ENCODE measurements at places on chromosomes 2 and 18.

- peak; percentile 66 for DNase-seq
These were observed 231.8 kb upstream of the SPOPL start for GRCh38 chr2:138269765-138270164.

DNA sequence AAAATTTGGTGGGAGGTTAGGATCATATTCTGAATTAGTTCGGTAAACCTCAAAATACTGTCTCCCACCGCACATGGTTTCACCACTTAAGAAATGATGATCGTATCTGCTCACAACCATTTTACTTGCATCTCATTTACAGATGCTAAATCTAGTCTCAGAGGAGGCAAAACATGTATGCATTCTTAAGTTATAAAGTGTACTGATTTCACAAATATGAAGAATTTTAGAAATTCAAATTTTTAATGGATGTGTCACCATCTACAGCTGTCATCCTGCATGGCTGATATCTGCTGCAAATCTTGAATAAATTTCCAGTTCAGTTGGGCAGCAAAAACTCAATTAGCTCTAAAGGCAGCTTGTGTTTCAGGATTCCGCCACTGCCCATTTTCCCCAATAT is 243.3 kb upstream of the KCNJ3 start:
- peak; percentile 41 for DNase-seq

- no peak for DNase-seq
These were observed 134.6 kb downstream of the TMEM131 start for GRCh38 chr2:97861177-97861576.

GRCh38 chr2:47687856-47688255 is 95.1 kb upstream of the MSH6 start:
- DNase-seq = no peak

GRCh38 chr2:2192091-2192955 is 138.8 kb downstream of the MYT1L start:
- DNase-seq = no peak

- peak; percentile 45 for DNase-seq
These were observed 96.3 kb downstream of the NOL4 start for GRCh38 chr18:34128436-34128835.

- DNase-seq = peak; percentile 15
These were observed 84.3 kb upstream of the SESTD1 start for GRCh38 chr2:179348906-179349305.

GRCh38 chr2:236517251-236518031 is 52.2 kb upstream of the ACKR3 start:
- no peak for DNase-seq

GRCh38 chr18:74897971-74898657 is 300.4 kb downstream of the ZNF407 start:
- DNase-seq = peak; percentile 51

DNA sequence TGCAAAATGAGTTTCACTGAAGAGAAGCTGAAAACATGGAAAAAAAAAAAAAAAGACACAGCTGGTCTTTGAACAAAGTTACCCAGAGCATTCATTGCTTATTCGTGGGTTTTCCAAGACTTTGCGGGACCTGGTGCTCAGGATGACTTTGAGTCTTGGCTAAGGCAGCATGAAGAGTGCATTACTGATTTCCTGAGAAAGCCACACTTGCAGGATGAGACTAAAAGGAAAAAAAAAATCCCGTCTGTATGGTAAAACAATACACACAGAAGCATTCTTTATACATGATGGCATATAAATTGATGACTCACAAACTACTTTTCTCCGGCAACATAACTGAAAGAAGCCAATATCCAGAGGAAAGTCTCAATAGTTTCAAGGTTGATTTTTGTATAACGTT is 195.4 kb downstream of the SPP2 start:
- DNase-seq = peak; percentile 88

DNA sequence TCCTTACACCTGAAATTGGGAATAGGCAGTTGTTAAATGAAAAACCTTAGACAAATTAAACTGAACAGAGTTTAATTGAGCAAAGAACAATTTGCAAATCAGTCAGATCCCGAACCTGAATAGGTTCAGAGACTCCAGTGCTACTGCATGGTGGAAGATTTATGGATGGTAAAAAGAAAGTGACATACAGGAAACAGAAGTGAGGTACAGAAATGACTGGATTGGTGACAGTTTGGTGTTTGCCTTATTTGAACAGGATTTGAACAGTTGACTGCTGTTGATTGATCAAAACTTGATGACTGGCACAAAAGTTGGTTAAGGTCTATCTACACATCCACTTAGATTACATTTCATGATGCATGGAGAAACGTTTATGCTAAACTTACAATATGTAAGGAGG is 248.8 kb downstream of the HNMT start:
- DNase-seq = no peak

GRCh38 chr18:37561986-37562385 is 3.6 kb downstream of the CELF4 start:
- DNase-seq = no peak

DNA sequence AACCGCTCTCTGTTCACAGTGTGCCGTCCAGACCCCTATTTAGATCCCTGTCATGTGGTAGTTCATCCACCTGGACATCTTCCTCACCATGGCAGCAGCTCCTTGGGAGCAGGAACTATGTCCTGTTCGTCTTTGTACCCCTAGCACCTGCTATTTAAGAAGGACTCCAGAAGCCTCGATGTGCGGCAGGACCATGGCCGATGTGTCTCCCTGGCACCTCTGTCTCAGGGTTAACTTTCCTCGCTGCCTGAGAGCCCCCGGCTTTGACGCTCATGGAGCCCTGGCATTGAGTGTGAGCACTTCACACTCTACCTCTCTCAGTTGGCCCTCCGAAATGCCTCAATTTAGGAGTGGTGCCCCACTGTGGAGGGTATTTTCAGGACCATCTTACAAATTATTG is 152.0 kb downstream of the FAM210A start:
- DNase-seq = no peak

DNA sequence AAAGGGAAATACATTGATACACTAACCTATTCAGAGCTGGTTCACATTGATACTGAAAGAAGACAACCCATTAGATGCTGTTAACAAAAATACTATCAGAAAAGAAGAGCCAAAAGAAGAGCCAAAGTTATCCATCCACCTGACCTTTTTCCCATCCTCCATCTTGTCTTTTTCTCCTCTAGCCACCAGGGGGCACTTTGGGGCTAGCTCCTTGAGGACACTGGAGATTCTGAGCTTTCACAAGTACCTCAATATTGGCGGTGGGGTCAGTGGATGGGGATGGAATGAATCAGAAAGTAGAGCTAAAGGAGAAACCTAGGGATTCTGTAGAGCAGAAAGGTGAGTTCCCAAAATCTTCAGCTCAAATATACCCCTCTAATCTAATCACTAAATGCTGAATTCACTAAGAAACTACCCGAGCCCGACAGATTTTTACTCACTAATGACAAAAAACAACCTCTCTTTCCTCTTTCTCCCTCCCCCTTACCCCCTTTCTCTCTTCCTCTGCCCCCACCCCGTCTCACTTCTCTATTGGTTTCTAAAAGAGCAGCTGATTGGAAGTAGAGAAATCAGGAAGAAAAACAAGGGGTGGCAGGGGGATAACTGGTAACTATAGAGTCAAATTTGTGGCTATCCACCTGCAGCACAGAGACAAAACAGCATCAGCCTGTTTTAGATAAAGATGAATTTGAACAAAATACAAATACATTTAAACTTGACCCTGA is 203.3 kb downstream of the TCF4 start:
- DNase-seq = peak; percentile 48

DNA sequence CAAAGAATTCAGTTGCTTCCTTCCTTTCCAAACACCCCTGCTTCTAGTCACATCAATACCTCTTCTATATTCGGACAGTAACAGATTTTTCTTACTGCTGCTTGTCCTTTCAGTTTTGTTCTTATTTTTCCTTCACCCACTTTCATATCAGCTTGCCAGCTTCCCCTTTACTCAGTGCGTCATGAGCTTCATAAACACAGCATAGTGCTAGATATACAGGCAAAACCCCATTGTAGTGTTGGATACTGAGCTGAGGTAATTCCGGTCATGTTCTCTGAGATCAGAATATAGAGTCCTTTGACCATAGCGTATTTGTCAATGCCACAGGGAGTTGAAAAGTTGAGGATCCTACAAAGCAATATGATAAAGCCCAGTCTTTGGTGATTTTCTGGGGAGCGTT is 2.4 kb downstream of the FARP2 start:
- no peak for DNase-seq

DNA sequence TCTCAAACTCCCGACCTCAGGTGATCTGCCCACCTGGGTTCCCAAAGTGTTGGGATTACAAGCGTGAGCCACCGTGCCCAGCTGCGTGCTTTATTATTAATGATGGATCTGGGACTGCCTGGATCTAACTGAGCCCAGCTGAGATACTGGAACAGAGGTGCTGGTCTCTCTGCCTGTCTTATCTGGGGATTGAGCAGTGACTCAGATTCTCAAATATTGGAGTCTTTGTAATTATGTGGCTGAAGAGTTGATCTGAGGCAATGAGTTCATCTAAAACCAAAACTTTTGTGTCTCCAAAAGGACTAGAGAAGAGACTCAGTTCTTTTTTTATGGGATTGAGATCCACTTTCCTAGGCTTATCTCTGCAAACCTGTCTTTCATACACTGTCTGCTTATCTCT is 16.3 kb downstream of the PLEKHB2 start:
- DNase-seq = peak; percentile 5

DNA sequence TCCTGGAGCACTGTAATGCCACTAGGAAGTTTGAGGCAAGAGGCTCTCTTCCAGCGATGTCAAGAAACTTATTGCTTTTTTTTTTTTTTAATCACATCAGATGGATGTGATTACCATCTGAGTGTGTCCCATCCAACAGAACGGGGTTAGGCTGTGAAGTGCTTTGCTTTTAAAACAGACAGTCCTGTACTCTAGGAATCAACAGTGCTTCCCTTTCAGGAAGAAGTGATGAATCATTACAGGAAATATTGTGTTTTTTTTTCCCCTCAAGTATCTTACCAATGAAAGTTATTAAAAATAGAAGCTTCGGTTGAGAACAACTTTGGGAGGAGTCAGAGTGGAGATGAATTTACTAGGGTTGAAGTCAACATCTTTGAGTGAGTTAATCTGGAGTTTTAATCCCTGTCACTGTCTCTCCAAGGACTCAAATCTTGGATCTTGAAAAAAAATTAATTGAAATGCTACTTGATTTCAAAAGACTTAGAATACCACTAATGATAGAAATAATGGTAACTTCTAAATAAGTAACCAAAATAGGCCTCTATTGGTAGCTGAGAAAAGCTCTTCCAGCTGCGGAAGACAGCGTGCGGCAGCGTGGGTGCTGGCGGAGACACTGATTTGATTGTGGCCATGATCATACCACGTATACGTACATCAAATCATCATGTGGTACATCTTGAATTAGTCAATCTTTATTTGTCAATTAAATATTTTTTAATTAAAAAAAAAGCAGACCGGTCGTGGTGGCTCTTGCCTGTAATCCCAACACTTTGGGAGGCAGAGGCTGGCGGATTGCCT is 45.5 kb downstream of the GATA6 start:
- DNase-seq = peak; percentile 29

- DNase-seq = no peak
These were observed 44.4 kb downstream of the STRN start for GRCh38 chr2:36921984-36922383.

Data from AG10803 (cell line).